AG04449 (cell line): ENCODE measurements at places on chromosomes 1 and 21.
A peak's percentile ranks its signal among the peaks of the same experiment; 100 is the strongest.

- no peak for DNase-seq
Measured at GRCh38 chr1:50901872-50902271, 58.2 kb downstream of the FAF1 start.

DNA sequence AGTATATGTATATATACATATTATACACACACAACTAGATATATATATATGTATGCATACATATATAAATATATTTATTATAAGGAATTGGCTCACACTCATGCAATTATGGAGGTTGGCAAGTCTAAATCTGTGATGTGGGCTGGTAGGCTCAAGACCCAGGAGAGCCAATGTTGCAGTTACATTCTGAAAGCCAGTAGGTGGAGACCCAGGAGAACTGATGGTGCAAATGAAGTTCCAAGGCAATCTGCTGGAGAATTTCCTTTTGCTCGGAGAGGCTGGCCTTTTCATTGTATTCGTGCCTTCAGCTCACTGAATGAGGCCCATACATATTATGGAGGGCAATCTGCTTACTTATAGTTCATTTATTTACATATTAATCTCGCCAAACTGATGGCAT lies 9.4 kb downstream of the IVL start:
- no peak for DNase-seq

- DNase-seq: no peak
Measured at GRCh38 chr1:176998183-176998795, 166.2 kb downstream of the ASTN1 start.

DNA sequence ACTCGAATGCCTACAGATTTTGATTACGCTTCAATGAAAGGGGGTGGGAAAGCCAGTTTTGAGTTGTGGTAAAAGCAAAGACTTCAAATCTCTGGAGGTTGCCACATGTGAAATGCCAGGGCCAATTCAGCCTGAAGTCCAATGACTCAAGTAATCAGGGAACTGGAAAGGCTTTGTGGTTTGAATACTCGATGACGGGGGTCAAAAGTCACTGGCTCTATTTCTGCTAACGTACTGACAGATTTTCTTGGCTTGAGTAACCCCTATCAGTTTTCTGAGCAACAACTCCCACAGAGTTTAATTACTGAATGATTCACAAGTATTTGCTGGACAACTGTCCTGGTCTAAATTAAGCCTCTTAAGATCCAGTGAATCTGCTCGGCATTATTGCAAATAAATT lies 152.2 kb downstream of the SIPA1L2 start:
- DNase-seq: peak; percentile 83

- no peak for DNase-seq
Measured at GRCh38 chr1:228978484-228979324, 243.4 kb downstream of the RHOU start.

GRCh38 chr1:242854466-242854865 lies 330.0 kb upstream of the PLD5 start:
- DNase-seq: no peak

DNA sequence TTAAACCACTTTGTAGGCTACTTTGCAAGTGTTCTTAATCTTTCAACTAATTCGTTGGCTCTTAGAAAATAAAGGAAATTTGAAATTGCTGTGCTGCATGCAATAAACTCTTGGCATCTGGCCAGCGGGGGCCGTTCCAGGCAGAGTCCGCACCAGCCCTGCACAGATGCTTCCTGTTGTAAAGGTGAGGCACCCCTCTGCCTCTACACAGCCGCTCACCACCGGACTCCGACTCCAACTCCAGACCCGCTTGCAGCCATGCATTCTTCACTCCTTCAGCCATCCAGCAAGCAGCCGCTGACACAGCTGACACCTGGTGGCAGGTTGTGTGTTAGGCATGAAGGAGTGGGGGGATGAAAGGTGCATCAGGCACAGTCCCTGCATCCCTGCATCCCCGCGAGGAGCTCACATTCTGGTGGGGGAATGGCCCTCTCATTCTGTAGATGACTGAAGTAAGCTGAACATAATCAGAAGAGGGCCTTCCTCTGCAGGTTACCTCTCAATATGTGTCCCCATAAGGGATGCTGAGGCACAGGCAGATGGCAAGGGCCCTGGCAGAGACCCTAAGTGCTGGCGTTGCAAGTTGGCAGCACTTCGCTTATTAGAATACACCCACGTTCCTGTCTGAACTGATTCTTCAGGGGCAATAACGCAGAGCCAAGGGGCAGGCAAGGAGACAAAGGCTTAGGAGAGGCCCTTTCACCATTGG lies 56.8 kb downstream of the GLIS1 start:
- no peak for DNase-seq

DNA sequence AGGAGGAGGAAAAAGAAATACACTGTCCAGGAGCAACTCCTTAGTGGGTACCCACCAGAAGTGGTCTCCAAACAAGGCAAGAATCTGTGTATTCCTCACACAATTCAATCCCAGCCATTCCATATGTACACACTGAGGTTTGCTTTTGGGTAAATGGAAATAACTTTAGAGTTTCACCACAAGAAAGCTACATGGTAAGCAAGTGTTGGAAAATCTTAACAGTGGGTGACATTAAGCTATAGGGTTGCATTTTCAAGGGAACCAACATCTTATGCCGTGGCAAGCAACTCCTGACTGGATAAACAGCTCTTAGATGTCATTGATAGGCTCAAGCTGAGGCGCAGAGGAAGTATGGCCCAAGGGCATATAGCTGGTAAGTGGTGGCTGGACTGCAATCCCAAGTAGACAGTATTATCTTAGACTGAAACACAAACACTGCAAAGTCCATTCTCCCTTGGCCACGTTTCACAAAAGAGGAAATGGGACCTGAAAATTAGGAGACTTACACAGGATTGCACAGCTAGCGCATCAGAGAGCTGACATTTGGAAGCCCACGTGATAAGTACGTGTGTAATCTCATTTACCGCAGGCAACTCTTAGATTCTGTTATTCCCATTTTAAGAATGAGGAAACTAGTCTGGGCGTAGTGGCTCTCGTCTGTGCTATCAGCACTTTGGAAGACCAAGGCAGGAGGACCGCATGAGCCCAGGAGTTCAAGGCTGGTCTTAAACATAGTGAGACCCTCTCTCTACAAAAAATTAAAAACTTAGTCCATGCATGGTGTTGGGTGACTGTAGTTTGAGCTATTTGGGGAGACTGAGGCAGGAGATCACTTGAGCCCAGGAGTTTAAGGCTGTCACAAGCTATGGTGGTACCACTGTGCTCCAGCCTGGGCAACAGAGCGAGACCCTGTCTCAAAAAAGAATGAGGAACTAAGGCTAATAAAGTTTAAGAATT lies 4.0 kb upstream of the BRWD1 start:
- DNase-seq: no peak

DNA sequence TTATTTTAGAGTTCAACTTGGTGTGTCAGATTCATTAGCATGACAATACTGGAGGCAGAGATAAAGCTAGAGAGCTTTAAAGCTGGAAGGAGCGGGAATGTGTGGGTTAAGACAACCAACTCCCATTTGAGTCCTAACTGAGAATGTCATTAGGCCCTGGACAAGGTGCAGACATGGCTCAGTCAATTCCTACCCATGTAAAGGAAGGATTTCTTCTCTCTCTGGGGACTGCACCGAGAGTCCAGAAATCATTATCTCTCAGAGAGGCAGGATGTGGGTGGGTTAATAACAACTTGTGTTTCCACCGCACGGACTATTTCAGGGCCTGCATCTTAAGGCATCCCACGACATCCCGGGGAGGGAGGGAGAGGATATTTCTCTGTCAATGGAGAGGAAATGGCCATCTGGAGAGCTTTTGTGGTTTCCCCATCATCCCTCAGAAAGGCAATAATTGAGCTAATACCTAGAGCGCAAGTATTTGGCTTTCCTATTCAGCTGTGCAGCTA lies 46.7 kb upstream of the SARS1 start:
- DNase-seq: no peak

DNA sequence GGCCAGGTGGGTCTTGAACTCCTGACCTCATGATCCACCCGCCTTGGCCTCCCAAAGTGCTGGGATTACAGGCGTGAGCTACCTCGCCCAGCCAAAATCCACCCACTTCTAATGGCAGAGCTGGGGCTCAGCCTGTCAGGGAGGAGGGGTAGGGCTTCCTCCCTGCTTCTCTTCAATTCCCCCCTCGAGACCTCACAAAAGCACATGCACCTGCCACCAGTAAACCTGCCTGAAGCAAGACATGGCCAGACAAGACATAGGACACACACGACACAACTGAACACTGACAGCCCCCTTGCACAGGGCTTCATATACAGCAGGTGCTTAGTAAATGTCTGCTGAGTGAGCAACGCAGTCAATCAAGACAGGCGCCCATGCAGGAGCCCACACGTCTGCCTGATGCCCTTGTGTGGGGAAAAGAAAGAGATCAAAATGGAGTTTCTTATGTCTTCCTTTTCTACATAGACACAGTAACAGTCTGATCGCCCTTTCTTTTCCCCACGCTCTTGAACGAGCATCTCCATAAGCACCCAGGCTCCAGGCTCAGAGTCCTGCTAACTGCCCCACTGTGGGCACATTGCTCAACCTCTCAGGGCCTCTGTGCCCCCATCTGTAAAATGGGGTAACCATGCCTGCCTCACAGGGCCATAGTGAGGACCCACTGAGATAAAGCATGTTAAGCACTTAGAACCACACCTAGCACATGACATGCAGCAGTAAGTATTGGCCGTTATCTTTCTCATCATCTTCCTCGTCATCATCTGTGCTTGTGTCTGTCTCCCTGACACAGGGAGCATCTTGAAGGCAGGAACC lies 8.8 kb downstream of the SDC3 start:
- DNase-seq: no peak

GRCh38 chr1:231927431-231927830 lies 300.8 kb downstream of the DISC1 start:
- DNase-seq: no peak

GRCh38 chr1:169836198-169836597 lies 41.5 kb upstream of the METTL18 start:
- DNase-seq: no peak

DNA sequence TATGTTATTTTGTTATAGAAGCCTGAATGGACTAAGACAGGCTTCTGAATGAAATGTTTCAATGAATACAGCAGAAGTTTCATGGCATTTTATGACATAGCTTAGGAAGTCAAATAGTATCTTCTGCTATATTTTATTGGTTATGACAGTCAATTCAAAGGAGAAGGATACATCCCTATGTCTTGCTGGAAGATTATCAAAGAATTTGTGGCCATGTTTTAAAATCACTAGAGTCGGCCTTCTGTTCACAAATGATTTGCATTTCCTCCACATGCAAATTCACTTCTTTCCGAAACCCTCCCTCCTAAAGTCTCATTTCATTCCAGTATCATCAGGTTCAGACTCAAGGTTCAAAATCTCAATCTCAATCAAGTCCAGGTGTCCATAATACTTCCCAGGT lies 679.2 kb upstream of the ADAMTS5 start:
- no peak for DNase-seq

DNA sequence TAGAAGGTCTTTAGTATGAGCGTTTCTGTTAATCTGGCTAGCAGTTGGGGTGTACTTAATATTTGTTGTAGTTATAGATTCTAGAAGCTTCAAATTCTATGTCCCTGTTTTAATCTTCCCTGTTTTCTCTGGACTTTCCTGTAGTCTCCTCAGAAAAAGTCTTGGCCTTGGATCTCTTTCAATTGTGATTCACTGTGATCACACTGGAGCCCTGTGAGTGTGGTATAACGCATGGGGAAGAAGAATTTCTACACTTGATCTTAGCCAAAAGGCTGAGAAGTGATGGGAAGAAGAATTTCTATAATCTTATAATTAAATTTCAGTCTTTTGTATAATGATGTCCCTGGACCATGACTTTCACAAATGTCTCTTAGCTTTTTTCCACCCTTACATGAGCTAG lies 36.7 kb upstream of the COP1 start:
- no peak for DNase-seq

- DNase-seq: no peak
Measured at GRCh38 chr1:65014321-65014720, 48.0 kb upstream of the JAK1 start.

GRCh38 chr1:223087291-223088255 lies 55.5 kb downstream of the TLR5 start:
- DNase-seq: no peak

DNA sequence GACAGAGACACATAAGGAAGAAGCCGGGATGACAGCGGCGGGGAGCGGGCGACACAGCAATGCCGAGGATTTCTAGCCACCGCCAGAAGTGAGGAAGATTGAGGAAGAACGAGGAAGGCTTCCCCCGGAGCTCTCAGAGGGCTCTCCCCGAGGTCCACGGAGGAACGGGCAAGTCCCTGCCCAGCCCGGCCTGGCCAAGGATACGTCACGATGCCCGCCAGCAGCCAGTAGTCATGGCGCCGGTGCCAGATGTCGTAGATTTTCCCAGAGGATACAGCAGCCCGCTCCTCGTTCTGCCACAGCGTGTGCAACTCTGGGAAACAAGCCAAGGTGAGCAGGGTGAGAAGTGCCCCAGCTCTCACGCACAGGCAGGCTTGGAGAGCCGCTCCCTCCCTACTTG lies 65.9 kb downstream of the KCNAB2 start:
- no peak for DNase-seq

DNA sequence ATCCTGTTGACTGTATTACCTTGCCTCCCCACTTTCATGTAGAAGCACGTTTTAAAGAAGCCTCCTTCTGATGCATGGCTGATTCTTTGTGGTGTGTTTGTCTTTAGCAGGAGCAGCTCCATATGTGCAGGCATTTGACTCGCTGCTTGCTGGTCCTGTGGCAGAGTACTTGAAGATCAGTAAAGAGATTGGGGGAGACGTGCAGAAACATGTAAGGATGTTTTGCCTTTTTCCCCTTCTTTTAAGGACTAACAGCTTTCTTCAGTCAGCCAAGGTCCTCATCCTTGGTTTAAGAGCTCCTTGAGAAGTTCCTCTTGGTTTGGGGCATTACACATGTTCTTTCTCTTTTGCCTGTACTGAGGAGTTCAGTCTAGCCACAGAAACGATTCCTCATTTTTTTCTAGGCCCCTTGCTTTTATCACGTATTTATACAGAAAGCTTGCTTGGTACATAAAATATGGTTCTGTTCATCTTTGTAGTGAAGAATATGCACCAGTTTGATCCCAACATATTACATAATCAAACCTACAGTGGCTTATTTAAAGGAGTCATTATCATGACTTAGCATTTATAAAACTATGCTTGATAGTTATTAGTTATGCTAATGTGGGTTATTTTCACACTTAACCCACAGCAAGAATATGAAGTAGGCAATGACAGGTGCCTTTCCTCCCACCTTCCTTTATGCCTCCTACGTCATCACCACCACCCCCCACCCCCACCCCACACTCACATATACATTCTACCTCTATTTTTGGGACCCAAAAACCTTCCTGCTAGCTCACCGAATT lies 19.6 kb downstream of the CAP1 start:
- no peak for DNase-seq

- DNase-seq: no peak
Measured at GRCh38 chr1:165933446-165934170, 106.2 kb downstream of the UCK2 start.

DNA sequence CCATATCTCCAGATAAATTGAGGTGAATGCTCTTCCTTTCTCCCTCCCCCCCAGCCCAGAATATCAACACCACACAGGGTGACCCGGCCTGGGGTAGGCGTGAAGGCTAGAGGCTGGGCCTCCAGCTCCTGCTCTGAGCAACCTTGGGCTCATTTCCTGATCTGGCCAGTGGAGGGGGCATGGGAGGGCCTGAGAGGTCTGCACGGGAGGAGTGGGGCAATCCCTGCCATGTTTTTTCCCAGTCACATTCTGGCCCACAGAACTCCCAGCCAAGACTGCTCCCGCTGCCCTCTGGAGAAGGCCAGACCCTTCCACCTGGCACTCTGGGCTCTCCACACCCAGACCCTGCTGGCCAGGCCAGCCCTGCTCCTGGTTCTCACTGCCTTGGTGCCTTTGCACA lies 3.9 kb downstream of the CLDN19 start:
- no peak for DNase-seq
